Activated naive CD4-positive, alpha-beta T cell (primary cell): ENCODE measurements at places on chromosomes 11 and 22.

DNA sequence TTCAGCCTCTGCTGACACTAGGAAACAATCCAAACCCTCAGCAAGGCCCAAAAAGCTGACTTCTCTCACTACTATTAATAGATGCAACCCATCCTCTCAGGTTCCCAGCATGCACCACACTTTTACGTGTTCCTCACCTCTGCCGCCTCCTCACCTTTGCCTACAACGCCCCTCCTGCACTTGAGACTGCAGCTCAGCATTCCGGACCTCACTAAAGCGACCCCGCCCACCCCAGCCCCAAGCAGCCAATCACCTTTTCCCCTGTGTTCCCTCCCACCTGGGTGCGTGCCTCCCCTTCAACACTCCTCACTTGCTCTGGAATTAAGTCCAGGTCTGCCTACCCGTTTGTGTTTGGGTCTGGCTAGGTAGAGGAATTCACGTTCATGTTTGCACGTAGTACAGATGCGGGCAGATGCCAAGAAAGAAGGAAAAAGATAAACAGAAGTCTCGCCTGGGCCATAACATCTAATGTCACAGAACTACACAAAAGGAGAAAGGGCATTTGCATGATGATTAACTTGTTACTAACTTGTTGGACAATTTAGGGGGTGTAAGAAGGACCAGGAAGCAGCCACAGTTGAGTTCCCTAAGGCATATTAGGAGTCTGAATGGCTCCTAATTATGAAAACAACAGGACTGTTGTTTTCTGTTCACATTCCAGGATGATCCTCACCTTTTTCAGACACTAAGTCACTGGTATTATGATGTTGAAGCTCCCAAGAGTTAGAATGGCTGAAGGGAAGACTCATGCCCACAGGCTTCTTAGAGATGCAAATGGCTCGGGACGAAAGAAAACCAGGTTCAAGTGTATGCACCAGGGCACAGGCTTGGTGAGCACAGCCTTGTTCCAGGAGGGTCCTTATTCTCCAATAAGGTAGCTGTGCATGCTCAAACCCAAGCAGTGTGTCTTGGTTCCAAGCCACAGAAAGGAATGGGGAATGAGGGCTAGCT is 102.2 kb downstream of the MICAL3 start:
- no peak for DNase-seq

DNA sequence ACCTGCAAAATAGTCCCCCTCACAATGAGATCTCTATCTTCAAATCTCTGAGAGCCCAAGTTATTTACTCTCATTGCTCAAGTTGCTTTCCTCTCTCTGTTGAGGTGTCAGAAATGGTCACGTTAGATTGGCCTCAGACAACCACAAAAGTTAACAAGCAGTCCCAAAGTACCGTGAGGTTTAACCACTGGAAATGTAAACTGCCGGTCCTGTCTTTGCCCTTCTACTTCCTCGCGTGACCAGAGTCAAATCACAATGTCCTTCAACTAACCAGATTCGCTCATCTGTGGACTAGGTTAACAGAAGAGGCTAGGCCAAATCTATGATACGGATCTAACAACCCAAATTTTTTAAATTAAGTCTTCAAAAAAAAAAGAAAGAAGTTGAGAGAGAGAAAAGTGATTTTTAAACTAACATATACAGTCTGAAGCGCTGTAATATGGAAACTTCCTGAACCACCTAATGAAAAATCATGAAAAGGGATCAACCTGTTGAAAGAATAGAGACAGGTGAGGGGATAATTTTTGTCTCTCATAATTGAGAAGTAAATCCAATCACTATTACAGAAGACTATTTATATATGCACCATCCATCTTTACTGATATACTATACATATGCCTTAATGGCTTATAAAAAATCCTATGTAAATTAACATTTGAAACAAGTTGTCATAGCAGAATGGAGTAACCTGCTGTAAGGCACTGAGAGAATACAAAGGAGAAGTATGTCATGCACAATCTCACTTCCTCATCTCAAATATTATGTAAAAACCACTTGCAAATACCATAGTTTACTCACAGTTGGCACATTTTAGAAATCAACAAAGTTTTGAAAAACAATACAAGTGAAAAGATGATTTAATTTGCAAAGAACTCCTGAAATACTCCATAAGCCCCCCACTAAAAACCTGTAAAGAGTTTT is 3.3 kb upstream of the JAML start:
- DNase-seq, result no peak

- DNase-seq, result no peak
Observed at GRCh38 chr11:108909921-108910320, 245.1 kb downstream of the DDX10 start.

GRCh38 chr11:2202071-2202899 is 30.7 kb upstream of the TH start:
- no peak for DNase-seq

- DNase-seq, result peak; percentile 65
Observed at GRCh38 chr11:18012906-18013781, at the start of gene SERGEF. Gene SERGEF, minus strand, starts transcription at chr11:18013047. Its CDS starts 37 bp downstream, at chr11:18013010.

DNA sequence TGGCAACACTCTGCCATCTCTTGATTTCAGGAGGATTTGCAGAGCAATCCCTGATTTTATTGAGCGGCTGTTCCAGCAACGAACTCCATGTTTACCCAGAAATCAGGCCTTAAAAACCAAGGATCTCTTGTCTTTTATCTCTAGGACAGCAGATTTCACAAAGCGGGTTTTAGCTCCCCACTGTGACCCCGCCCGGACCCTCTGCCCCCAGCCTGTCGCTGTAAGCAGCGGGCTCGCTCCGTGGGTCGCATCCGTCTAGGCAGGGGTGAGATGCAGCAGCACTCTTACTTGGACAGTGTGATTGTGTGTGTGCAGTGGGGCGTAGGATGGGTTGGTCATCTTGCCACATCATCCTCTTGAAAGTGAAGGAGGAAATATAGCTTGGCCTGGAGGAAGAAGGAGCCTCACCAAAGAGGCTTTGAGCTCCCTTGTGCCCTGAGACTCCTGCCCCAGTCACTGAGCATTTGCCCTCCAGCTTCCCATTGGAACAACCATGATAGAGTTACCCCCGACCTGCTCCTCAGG is 189.2 kb upstream of the TBCEL start:
- no peak for DNase-seq

DNA sequence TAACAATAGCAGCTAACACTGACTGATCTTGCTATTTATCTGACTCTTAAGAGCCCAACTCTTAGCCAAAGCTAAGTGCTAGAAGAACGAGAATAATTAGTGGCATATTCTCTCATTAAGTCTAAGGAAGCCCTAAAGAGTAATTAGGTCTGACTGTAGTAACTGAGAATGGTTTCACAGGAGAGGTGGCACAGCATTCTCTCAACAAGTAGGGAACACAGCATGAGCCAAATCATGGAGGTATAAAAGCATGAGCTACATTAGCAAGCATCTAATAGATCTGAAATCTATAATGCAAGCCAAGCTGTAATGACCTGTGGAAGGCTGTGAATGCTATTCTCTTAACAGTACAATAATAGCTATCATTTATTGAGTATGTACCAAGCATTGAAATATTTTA is 230.6 kb downstream of the TTC28 start:
- no peak for DNase-seq

- no peak for DNase-seq
Observed at GRCh38 chr11:1570001-1570453, 2.0 kb downstream of the DUSP8 start.

DNA sequence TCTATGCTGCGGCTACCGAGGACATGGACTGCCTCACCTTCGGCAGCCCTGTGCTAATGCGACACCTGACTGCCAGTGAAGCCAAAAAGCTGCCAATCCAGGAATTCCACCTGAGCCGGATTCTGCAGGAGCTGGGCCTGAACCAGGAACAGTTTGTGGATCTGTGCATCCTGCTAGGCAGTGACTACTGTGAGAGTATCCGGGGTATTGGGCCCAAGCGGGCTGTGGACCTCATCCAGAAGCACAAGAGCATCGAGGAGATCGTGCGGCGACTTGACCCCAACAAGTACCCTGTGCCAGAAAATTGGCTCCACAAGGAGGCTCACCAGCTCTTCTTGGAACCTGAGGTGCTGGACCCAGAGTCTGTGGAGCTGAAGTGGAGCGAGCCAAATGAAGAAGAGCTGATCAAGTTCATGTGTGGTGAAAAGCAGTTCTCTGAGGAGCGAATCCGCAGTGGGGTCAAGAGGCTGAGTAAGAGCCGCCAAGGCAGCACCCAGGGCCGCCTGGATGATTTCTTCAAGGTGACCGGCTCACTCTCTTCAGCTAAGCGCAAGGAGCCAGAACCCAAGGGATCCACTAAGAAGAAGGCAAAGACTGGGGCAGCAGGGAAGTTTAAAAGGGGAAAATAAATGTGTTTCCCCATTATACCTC is 3.3 kb downstream of the FEN1 start:
- no peak for DNase-seq

GRCh38 chr11:16001899-16002426 is 354.4 kb downstream of the SOX6 start:
- no peak for DNase-seq

GRCh38 chr11:45423036-45423435 is 136.9 kb upstream of the SYT13 start:
- no peak for DNase-seq

- DNase-seq, result no peak
Observed at GRCh38 chr11:26622181-26622580, 50.1 kb upstream of the MUC15 start.

DNA sequence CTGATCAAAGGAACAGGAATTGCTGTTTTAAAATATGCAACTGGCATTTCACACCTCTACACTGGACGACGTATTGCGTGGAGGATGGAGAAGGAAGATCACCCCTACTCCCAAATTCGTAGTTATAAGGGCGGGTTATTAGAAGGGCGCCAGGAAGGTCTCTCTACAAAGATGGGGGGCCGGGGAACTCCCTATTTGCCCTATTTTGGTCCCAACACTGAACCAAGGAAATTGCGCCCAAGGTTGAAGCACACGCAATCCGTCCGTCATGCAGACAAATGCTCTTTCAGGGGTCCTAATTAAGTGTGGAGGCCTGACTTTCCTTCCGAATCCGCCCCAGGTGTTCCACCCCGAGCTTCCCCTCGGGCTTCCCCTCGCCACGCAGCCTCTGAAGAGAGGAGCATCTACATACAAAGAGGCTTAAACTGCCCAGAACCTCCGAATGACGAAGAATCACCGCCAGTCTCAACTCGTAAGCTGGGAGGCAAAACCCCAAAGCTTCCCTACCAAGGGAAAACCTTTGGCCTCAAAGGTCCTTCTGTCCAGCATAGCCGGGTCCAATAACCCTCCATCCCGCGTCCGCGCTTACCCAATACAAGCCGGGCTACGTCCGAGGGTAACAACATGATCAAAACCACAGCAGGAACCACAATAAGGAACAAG is 396 bp downstream of the NPAT start:
- DNase-seq, result peak; percentile 37

GRCh38 chr11:110762590-110762989 is 50.4 kb upstream of the ARHGAP20 start:
- DNase-seq, result no peak

- DNase-seq, result no peak
Observed at GRCh38 chr11:10993186-10993585, 135.3 kb upstream of the ZBED5 start.

DNA sequence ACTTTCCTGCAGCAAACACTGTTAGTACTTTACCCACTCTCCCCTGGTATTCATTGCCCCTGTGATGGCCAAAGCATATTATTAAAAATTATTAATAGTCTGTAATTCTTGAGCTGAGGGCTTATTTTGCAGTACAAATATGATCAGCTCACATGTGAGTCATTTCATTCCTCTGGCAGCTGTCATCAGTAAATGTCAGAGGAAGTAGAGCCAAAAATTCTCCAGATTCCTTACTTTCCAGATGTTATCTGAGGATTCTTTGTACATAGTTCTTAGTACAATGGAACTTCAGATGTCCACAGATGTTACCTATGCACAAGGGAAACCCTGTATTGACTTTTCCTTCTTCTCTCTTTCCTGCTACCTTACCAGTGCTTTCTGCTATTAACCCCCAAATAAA is 12.5 kb downstream of the OR5B3 start:
- no peak for DNase-seq

- no peak for DNase-seq
Observed at GRCh38 chr11:88683024-88683423, 345.5 kb upstream of the CTSC start.

GRCh38 chr11:65730461-65730860 is 9.9 kb upstream of the RNASEH2C start:
- no peak for DNase-seq

DNA sequence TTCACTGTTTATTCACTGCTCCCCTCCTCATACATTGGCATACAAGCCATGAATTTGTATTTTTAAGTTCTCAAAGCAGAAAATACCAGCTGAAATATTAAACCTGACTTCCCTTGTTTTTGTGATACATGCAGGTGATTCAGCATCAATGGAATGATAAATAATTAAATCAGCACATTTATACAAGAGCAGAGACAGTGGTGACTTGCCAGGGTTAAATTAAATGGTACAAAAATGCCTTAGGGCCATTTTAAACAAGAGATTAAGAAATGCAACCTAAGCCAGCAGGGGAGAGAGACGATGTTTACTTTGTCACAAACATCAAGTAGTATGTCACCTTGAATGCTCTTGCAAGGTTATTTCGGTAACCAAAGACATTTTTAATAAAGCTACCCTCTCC is 95.9 kb upstream of the DDI1 start:
- DNase-seq, result no peak

DNA sequence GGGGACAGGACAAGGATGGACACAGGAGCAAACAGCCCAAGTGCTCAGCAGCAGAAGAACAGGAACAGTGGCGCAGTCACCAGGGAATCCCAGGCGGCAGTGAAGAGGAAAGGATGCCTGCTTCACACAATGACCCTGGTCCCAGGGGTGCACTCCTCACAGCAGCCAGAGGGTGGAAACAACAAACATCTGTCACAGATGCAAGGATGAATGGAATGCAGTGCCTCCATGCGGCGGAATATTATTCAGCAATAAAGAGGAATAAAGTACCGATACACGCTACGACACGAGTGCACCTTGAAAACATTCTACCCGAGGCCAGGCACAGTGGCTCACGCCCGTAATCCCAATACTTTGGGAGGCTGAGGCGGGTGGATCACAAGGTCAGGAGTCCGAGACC is 12.7 kb downstream of the CSNK1E start:
- DNase-seq, result no peak

DNA sequence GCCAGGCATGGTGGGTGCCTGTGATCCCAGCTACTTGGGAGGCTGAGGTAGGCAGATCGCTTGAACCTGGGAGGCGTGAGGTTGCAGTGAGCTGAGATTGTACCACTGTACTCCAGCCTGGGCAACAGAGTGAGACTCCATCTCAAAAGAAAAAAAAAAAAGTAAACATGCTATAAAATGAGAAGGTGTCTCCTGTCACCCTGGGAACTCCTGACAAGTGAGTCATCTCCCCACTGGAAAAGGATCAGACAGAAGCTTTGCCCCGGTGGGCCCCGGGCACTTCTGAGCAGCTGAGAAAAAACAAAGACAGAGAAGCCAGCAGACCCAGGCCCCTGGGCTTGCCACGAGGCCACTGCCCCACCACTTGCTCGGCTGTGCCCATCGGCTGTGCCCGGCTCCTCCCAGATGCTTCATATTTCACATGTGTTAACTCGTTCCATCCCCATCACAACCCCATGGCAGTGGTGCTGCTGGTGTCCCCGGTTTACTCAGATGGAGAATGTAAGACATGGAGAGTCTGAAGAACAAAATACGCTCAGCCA is 22.3 kb downstream of the TTLL1 start:
- DNase-seq, result no peak

GRCh38 chr22:38861170-38861876 is 10.7 kb downstream of the CBX6 start:
- no peak for DNase-seq
